ENCODE measurements at places on chromosomes 11 and 22.

GRCh38 chr11:108199446-108200321 is 22.8 kb downstream of the NPAT start:
- no peak for DNase-seq

- no peak for DNase-seq
These were observed 3.5 kb upstream of the SLC22A6 start for GRCh38 chr11:62988276-62988675.

GRCh38 chr11:3155691-3156258 is 9.3 kb downstream of the OSBPL5 start:
- DNase-seq: no peak

- no peak for DNase-seq
These were observed 45.0 kb downstream of the CBL start for GRCh38 chr11:119251114-119251513.

- peak; percentile 29 for DNase-seq
These were observed 17.5 kb downstream of the USP2 start for GRCh38 chr11:119363851-119364590.

DNA sequence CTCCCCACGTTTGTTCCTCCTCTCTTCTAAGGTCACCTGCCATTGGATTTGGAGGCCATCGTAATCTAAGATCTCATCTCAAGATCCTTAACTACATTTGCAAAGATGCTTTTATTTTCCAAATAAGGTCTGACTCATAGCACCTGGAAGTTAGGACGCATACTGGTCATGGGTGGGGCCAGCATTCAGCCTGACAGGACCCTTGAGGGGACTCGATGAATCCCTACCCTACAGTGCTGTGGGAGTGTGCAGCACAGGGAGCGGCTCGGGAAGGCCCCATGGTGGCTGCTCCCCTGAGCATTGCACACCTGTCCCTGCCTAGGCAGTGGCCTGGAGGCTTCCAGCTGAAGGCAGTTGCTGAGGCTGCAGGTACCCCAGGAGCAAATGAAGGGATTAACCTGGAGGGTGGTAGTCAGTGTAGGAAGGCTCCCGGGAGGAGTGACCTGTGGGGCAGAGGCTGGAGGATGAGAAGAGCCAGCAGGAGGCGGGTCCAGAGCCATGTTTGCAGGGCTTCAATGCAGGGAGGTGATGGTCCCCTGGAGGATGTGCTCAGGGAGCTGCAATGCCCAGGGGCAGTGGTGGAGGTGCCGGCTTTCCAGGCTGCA is 362.2 kb downstream of the CTTN start:
- DNase-seq: no peak

GRCh38 chr11:72856065-72856464 is 41.9 kb downstream of the ATG16L2 start:
- DNase-seq: no peak

GRCh38 chr11:34403431-34403830 is 35.3 kb upstream of the CAT start:
- DNase-seq: no peak

DNA sequence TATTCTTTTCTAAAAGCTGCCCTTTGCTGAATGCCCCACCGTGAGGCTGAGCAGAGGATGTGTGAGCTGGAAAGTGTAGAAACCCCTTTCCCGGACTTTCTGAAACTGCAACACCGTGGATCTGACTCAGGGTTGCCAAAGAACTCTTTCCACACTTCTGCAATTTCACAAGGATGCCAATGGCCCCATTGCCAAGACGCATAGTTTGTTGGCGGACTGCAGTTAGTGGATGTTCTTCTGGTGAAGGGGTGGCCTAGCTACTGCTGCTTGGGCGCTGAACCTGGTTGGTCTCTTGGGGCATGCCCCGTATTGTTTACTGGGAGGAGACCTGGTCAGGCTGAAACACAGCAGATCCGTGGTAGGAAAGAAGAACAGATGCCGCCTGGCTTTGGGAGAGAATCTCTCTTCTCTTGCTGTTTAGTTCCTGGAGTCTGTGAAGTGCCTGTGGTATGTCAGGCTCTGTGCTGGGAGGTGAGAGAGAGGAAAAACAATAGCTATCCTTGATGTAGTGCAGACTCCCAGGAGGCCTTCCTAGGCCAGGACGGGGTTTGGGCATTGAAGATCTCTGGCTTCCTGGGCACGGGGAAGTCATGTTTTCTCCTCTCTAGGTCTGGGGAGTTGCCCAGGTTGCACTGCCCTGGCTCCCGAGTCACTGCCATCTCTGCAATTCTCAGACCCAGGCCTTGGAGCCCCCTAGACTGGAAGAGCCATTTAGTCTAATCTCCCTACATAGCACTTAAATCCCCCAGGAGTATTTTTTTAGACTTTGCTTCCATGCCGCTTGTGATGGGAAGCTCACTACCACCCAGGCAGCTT is 26.9 kb downstream of the CD82 start:
- no peak for DNase-seq

GRCh38 chr11:72405009-72405408 is 29.3 kb downstream of the CLPB start:
- DNase-seq: no peak

GRCh38 chr22:28978863-28979796 is 82.5 kb downstream of the C22orf31 start:
- DNase-seq: no peak

- no peak for DNase-seq
These were observed 139.0 kb downstream of the ETS1 start for GRCh38 chr11:128448200-128448886.

DNA sequence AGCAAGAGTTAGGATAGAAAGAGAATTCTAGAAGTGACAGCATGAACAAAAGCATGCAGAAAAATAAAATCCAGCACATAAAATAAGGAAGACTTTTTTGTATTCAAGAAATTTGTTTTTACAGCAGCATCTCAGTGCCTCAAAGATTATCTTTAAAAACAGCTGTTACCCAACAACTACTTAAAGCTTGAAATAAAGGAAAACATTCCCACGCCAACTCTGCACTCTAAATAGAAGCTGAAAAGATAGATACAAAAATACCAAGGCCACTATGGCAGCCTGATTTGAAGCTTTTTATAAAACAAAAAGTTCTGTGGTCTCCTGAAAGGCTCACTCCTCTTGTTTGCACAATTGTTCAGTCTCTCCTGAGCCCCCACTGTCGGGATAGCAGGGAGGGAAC is 83.6 kb upstream of the LRRC55 start:
- DNase-seq: no peak

DNA sequence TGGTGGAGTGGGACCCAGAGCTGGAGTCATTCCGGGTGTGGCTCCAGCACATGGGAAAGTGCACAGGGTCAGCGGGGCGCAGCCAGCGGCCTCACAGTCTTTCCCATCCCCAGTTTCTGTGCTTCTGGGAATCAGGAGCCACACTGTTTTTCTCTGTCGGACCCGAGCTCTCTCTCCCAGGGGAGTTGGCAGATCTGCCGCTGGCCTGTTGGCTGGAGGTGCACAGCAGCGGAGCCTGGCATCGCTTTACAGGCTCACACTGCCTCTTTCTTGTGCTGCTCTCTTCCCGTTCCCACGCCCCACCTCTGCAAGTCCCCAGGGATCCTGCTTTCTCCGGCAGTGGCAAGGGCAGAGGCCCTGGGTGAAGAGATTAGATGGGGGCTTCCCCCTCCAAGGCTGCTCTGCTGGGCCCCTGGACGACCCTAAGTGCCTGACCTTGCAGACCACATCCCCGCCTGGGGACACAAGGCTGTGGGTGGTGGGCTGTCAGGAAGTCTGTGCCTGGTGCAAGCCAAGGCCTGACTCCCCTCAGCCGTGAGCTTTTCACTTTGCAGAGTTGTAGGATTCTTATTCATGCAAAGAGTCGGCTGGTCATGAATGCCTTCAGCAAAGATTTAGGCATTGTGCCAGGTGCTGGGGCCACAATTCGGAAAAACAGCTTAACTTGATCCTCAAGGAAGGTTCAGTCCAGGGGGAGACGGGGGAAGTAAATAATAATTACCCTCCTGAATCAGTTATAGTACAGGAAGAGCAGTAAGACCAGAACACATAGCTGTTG is 116.3 kb downstream of the TIMP3 start:
- DNase-seq: no peak
